ENCODE measurements at places on chromosomes 4 and X.

DNA sequence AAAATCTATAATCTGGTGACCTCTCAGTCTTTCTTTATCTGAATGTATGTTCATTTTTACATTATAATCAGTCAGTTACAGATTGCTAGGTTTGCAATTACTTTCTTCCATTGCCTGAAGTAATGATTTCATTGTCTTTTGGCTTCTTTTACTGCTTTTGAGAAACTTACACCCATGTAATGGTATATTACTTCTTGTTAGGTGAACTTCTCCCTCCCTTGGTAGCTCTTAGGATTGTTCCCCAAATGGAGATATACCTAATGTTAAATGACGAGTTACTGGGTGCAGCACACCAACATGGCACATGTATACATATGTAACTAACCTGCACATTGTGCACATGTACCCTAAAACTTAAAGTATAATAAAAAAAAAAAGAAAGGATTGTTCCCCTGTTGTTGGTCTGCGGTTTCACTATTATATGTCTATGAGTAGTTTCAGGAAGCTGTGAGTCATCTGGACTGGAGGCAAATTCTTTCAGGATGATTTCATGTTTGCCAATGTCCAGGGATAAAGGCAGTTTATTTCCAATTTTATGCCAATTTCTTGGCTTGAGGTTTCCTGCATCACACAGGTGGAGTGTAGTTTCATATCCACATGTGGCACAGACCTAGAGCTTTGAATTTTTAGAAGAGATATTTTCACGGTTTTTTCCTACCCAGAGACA lies 21.8 kb downstream of the SPANXC start:
- peak; percentile 80 for DNase-seq

DNA sequence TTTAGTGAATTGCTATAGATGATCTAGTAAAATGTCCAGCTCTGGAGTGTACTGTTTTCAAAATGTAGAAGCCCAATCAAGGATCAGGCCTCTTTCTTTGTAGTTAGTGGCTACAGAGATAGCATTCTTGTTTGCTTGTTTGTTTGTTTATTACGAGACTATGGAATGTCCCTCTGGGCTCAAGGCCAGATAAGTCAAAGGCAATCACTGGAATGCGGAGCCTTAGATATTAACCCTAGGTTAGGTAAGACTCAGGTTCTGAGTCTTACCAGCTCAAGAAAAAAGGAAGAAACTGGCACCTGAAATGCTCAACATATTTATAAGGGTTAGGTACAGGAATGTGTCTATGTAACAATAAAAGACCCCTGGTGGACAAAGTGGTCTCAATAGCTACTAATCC lies 261.5 kb downstream of the SLC7A11 start:
- DNase-seq = no peak

- no peak for DNase-seq
Observed at GRCh38 chr4:7788694-7789425, 150.8 kb downstream of the AFAP1 start.

DNA sequence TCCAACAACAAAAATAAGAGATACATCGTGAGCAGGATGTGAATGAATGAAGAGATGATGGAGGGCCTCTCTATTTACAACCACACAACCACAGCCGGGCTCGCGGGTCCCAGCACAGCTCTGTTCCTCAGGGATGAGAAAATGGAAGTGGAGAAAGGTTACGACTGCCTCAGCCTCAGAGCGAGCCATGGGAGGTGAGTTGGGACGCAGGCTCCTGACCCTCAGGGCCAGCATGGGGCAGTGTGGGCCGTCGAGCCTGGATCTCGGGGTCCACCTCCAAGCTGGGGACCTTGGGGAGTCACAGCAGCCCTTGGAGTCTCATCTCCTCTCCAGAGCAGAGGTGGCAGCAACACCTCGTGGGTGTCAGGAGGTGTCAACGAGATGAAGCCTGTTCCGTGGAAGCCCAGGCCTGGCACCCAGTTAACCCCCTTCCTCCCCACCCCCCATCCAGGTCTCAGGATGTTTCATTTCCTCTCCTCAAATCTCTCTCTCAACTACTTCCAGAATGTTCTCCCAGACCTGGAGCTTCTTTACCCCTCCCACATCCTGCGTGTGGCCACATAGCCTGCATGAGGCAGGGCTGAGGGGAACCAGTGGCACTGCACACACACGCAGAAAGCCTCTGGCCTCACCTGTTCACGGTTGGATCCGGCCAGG lies 25.9 kb downstream of the C4orf50 start:
- DNase-seq = no peak

DNA sequence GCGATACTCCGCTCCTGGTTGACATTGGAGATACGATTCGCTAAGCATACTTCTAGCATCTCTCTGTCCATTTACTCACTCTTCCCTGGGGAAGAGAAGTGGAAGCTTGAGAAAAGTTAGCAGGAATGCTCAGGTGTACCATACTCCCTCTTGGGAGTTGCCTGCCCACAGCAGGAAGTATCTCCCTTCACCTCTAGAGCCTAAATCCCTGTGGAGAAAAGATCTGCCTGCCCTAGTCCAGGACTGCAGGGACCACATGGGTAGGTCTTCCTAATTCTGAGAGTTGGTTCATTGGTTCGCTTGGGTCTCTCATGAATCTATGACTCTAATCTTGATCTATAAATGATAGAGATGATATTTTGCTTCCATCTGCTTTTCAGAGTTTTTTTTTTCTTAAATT lies 26.3 kb upstream of the MAPK10 start:
- DNase-seq = no peak

DNA sequence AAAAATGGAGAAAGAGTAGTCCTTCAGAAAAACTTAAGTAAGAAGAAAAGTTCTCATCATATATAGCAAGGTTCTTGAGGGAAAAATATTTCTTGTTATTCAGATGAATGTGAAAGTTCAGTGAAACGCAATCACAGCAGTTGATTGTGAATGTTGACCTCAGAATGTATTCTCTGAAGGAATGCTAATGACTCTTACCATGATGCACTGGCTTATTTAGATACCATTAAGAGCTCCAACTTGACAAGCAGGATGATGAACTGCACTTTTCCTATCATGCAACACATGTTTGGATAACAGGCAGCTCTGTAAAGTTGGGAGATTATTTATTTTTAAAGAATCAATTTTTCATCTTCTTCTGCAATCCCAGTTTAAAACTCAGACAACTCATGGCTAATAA lies 115.5 kb upstream of the MYOZ2 start:
- DNase-seq = no peak

DNA sequence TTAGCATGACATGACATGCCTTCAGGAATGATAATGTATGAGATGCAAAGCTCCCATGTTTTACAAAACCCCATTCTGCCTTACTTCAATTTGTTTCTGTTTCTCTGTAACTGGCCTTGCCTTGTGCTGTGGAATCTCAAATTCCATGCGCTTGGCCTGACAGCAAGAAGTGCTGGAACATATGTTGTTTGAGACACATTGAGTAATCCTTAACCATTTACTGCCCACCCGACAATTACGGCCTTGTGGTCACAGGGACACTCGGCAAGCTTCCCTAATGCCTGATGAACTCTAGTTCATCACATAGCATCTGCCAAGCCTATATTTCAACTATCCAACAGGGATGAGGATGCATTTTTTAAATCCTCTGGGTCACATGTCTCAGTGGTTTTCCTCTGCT lies 226.4 kb upstream of the CASK start:
- peak; percentile 76 for DNase-seq

DNA sequence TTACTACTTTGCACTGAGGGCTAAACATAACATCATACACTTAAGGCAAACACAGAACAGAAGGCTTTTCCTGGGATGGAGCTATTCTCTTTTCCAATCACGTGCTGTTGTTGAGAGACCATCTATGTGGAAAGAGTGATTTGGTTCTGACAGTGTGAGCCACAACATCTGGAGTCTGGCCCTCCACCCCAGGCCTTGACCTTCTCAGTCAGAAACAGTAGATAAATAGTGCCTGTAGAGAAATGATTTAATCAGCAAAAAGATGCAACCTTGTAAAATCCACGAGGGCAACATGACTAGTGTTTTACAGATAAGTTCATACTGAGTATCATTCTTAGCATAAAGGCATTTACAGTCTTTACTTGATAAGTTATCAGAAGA lies 10.8 kb upstream of the SFRP2 start:
- no peak for DNase-seq

DNA sequence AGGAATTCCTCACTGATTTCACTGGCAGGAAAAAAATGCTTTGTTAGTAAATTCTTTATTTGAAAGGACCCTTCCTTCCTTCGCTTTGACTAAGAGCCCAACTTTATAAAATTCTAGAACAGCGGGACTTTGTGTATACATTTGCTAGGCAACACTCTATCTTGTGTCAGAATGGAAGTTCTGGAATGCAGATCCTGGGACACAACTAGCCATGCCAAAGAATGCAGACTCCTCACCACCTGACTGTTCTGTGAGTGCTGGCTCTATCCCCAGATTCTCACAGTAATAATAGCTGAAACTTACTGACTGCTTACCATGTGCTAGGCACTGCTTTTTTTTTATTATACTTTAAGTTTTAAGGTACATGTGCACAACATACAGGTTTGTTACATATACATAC lies 73.3 kb upstream of the ZDHHC15 start:
- DNase-seq = no peak

- no peak for DNase-seq
Observed at GRCh38 chr4:34417160-34417559, 1827.2 kb downstream of the ARAP2 start.

GRCh38 chrX:10519278-10519677 lies 101.1 kb downstream of the MID1 start:
- DNase-seq = no peak

All from SJCRH30 (cell line).